ENCODE measurements at places on chromosomes 6 and 20.

- DNase-seq: no peak
These were observed 313.1 kb downstream of the LRFN2 start for GRCh38 chr6:40274058-40274457.

GRCh38 chr20:17885076-17885475 is 83.5 kb downstream of the SNX5 start:
- no peak for DNase-seq

DNA sequence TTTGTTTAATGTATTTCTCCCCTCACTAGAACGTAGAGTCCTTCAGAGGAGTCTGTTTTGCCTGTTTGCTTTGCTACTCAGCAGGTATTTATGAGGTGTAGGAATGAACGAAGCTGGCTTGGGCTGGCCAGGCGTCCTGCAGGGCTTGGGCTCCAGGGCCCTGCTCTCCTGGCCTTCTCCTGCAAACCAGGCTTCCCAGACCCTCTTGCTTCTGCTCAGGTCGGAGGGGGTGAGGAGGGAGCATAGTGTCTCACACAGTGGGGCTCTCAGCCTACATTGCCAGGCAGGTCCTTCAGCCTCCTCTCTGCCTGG is 24.6 kb upstream of the MLN start:
- DNase-seq: no peak

- DNase-seq: no peak
These were observed 22.5 kb downstream of the CUL9 start for GRCh38 chr6:43204271-43205105.

DNA sequence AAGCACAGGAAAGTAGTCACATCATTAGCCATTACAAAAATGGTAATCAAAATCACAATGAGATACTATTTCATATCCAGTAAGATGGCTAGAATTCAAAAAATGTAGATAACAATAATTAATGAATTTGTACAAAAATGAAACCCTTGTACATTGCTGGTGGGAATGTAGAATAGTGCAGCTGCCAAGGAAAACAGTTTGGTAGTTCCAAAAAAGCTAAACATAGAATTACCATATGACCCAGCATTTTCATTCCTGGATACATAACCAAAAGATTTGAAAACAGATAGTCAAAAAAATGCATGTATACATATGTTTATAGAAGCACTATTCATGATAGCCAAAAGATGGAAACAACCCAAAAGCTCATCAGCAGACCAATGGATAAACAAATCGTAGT is 251.1 kb upstream of the RAB32 start:
- no peak for DNase-seq

Measured in activated naive CD4-positive, alpha-beta T cell treated with Interleukin-2 at 50 U/mL for 16 hours (primary cell).